ENCODE measurements at places on chromosomes 3 and 15.

GRCh38 chr15:57686657-57687056 is 19.9 kb upstream of the POLR2M start:
- no peak overlapping the region for H3K4me3 ChIP-seq
- DNase-seq, result no peak
- no peaks in the 10 kb centered on the region for H3K36me3 ChIP-seq
- no peaks in the 10 kb centered on the region for H3K4me1 ChIP-seq

- H3K36me3 ChIP-seq, result no peaks in the 10 kb centered on the region
- no peak overlapping the region for H3K27ac ChIP-seq
- no peak for DNase-seq
Measured at GRCh38 chr3:107979538-107979937, 111.3 kb downstream of the CD47 start.

GRCh38 chr15:40825661-40826422 is 2.7 kb downstream of the PPP1R14D start:
- no peaks in the 10 kb centered on the region for H3K27me3 ChIP-seq
- no peaks in the 10 kb centered on the region for H3K4me1 ChIP-seq
- no peak for DNase-seq
- H3K4me3 ChIP-seq, result no peak overlapping the region
- no peak overlapping the region for H3K27ac ChIP-seq

DNA sequence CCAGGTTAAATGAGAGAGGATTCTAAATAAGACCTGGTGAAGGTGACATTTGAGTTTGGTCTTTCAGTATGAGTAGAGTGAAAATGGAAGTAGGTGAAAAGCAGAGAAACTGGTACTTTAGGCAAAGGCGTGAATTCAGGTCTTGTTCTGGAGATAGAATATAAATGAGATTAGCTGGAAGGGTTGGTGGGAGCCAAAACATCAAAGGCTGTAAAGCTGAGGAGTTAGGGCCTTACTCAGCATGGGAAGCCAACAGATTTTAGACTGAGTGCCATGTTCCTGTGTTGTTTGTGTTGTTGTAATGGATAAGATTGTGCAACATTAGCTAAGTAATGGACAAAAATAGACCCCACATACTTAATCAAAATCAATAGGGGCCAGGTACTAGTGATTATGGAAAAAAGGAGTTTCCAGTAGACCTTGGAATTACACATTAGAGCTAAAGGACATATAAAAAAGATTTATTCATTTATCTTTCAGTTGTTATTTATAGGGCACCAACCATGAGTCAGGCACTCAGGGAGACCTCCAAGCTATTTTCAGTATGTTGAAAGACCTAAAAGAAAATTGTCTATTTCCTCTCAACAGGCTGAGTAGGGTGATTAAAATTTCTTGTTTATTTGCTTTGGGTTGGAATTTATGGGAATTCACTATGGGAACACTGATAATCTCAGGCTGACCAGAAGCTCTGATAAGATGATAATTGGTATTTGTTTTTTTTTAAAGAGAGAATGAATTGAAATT is 20.8 kb downstream of the ARL14 start:
- H3K27me3 ChIP-seq, result no peaks in the 10 kb centered on the region
- H3K4me3 ChIP-seq, result no peak overlapping the region
- H3K27ac ChIP-seq, result no peak overlapping the region
- no peaks in the 10 kb centered on the region for H3K36me3 ChIP-seq
- H3K4me1 ChIP-seq, result no peaks in the 10 kb centered on the region

DNA sequence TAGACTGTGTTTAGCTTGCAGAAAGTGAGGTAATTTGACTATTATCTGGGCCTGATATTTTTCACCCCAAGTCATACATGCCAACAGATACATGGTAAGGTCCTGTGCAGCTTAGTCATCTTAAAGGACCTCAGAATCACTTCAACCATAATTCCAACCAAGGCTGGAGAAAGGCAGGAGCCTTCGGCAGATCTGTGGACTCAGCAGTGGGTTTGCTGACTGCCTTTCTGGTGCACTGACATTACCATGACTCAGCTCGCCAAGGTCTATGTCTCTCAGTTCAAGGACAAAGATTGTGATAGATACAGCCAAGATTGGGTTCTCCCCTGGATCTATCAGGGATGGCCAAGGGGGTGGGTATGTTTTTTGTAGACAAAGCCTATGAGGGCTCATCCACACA is 32.7 kb downstream of the LYZL4 start:
- no peaks in the 10 kb centered on the region for H3K4me1 ChIP-seq
- no peak overlapping the region for H3K4me3 ChIP-seq
- H3K27ac ChIP-seq, result no peak overlapping the region
- DNase-seq, result no peak

DNA sequence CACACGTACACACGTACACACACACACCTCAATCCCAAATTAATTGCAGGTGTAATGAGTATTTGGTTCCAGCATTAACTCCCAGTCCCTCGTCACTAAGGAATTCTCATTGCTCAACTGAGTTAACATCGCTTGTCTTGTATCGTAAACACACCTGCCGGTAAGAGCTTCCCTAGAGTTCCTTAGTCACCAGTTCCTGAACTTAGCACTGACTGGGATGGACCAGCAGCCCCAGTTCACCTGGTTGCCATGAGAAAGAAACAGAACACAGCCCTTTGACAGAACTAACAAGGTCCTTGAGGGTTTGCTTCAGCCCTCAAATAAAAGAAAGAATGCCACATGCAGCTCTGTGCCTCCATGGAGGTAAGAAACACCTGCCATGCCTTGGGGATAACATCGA is 66.3 kb upstream of the SLCO3A1 start:
- H3K4me3 ChIP-seq, result no peak overlapping the region
- H3K27ac ChIP-seq, result no peak overlapping the region
- no peaks in the 10 kb centered on the region for H3K36me3 ChIP-seq
- peaks cover 50% of the 10 kb centered on the region for H3K4me1 ChIP-seq
- no peak for DNase-seq
- no peaks in the 10 kb centered on the region for H3K27me3 ChIP-seq

GRCh38 chr15:35078221-35078915 is 6.7 kb downstream of the NANOGP8 start:
- no peak overlapping the region for H3K4me3 ChIP-seq
- H3K36me3 ChIP-seq, result no peaks in the 10 kb centered on the region
- no peak overlapping the region for H3K27ac ChIP-seq
- no peak for DNase-seq
- no peaks in the 10 kb centered on the region for H3K4me1 ChIP-seq

GRCh38 chr3:11661827-11662226 is 18.1 kb upstream of the VGLL4 start:
- H3K27me3 ChIP-seq, result no peaks in the 10 kb centered on the region
- no peak overlapping the region for H3K27ac ChIP-seq
- H3K4me3 ChIP-seq, result no peak overlapping the region

DNA sequence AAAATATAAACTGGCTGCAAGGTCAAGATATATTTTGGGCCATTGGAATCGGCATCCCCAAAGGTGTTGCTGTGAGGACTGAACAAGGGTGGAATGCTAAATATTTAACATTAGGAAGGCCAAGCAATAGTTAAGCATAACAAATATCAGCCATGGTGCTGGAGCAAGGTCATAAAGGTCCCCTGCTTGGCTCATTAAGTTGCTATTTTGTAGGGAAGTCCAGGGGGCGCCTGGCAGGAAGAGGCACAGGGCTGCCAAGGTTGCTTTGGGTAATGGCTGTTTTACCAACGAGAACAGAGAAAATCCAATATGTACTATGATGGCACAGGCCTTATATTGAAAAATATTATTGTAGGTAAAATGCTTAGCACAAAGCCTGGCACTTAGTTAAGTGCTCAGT is 62.2 kb downstream of the SLC15A2 start:
- no peaks in the 10 kb centered on the region for H3K4me1 ChIP-seq
- no peaks in the 10 kb centered on the region for H3K27me3 ChIP-seq
- no peak for DNase-seq
- no peaks in the 10 kb centered on the region for H3K36me3 ChIP-seq
- H3K4me3 ChIP-seq, result no peak overlapping the region

- H3K36me3 ChIP-seq, result no peaks in the 10 kb centered on the region
- DNase-seq, result no peak
- no peak overlapping the region for H3K4me3 ChIP-seq
- no peak overlapping the region for H3K27ac ChIP-seq
- no peaks in the 10 kb centered on the region for H3K4me1 ChIP-seq
Measured at GRCh38 chr15:54345301-54345700, 367.1 kb downstream of the UNC13C start.

- H3K36me3 ChIP-seq, result no peaks in the 10 kb centered on the region
- no peak overlapping the region for H3K4me3 ChIP-seq
- DNase-seq, result no peak
- no peaks in the 10 kb centered on the region for H3K27me3 ChIP-seq
Measured at GRCh38 chr3:170760174-170760526, 109.8 kb downstream of the RPL22L1 start.

DNA sequence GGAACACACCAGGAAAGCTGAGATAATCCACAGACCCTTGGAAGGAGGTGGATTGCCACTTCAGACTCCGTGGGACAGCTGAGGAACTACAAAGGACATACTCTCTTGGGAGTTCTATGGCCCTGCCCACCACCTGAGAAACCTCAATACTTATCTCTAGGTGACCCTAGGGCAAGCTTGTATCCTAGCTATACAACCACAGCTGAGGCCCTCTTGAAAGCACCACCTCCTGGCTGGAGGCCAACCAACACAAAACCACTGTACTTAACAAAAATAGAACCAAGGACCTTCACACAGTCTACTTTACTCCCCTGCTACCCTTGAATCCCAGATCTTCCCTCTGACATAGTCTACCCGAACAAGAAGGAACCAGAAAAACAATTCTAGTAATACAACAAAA is 60.7 kb upstream of the TRIM42 start:
- H3K27ac ChIP-seq, result no peak overlapping the region
- no peaks in the 10 kb centered on the region for H3K36me3 ChIP-seq
- no peaks in the 10 kb centered on the region for H3K4me1 ChIP-seq
- no peak overlapping the region for H3K4me3 ChIP-seq
- H3K27me3 ChIP-seq, result no peaks in the 10 kb centered on the region

GRCh38 chr3:46008058-46008457 is 12.4 kb upstream of the FYCO1 start:
- no peaks in the 10 kb centered on the region for H3K36me3 ChIP-seq
- peaks cover 15% of the 10 kb centered on the region for H3K4me1 ChIP-seq
- no peak overlapping the region for H3K27ac ChIP-seq
- H3K4me3 ChIP-seq, result no peak overlapping the region
- no peaks in the 10 kb centered on the region for H3K27me3 ChIP-seq
- no peak for DNase-seq

DNA sequence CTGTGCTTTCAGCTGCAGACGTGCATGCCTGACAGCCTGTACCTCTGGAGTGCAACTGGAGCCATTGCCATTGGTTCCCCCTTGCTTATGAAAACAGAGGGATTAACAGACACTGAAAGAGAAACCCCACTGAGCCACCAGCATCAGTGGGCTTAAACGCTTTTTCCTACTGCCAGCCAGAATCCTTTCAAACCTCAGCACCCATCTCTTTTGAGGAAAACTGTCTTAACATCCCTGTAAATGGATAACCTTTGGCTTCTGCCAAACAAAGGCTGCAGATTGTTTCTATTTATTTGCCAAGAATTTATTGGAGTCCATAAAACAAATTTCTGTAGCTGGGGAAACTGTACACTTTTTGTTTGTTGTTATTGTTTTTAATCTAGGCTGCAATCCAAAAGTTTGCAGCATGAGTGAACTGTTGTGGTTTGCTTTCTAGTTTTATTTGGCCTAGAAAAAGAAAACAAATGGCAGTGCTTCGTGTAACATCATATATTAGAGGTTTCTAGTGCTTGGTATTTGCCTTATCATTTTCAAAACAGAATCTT is 369.2 kb upstream of the IL12A start:
- DNase-seq, result no peak
- H3K4me3 ChIP-seq, result no peak overlapping the region
- H3K27ac ChIP-seq, result no peak overlapping the region
- H3K36me3 ChIP-seq, result no peaks in the 10 kb centered on the region
- no peaks in the 10 kb centered on the region for H3K27me3 ChIP-seq
- no peaks in the 10 kb centered on the region for H3K4me1 ChIP-seq

GRCh38 chr3:101643861-101644613 is 32.9 kb downstream of the ZBTB11 start:
- no peak overlapping the region for H3K4me3 ChIP-seq
- peaks cover 16% of the 10 kb centered on the region for H3K36me3 ChIP-seq
- no peak for DNase-seq
- peaks cover 4% of the 10 kb centered on the region for H3K4me1 ChIP-seq
- H3K27me3 ChIP-seq, result no peaks in the 10 kb centered on the region

GRCh38 chr3:15667484-15667883 is 65.9 kb downstream of the BTD start:
- no peak overlapping the region for H3K27ac ChIP-seq
- no peak for DNase-seq
- no peaks in the 10 kb centered on the region for H3K27me3 ChIP-seq
- H3K4me1 ChIP-seq, result no peaks in the 10 kb centered on the region
- no peaks in the 10 kb centered on the region for H3K36me3 ChIP-seq
- no peak overlapping the region for H3K4me3 ChIP-seq

GRCh38 chr3:188581365-188581764 is 427.4 kb downstream of the LPP start:
- H3K4me3 ChIP-seq, result no peak overlapping the region
- H3K36me3 ChIP-seq, result no peaks in the 10 kb centered on the region
- DNase-seq, result no peak
- no peaks in the 10 kb centered on the region for H3K27me3 ChIP-seq

DNA sequence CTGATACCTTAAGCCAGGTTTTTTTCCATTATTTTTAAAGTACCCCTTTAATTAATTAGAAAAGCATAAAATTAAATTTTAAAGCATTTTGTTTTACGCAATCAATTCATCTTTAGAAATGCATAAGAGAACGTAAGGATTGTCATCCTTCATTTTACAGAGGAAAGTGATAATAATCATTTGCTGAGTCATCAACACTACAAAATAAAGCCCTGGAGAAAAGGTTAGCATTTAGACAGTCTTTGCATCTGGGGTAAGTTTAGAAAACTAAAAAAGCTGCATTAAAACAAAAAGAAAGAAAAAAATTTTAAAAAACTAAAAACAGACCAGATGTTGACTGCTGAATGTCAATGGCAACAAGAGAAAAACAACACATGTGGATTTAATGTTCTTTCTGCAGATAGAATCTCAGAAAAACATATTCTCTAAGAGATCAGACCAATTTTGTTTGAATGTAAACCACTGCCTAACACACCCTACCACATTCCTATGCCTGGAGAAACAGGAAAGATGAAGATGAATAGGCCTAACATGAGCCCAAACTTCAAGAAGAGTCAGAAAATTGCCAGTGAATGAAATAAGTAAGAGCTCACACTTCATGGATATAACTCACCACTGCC is 59.9 kb downstream of the SUCNR1 start:
- no peaks in the 10 kb centered on the region for H3K36me3 ChIP-seq
- no peaks in the 10 kb centered on the region for H3K4me1 ChIP-seq
- DNase-seq, result no peak
- no peak overlapping the region for H3K4me3 ChIP-seq

GRCh38 chr15:29844290-29844903 is 22.1 kb upstream of the TJP1 start:
- no peak for DNase-seq
- no peak overlapping the region for H3K4me3 ChIP-seq
- peak overlapping the region; percentile 82 for H3K27ac ChIP-seq
- H3K27me3 ChIP-seq, result no peaks in the 10 kb centered on the region
- peaks cover 26% of the 10 kb centered on the region for H3K4me1 ChIP-seq
- no peaks in the 10 kb centered on the region for H3K36me3 ChIP-seq

- DNase-seq, result no peak
- no peaks in the 10 kb centered on the region for H3K27me3 ChIP-seq
- no peaks in the 10 kb centered on the region for H3K4me1 ChIP-seq
Measured at GRCh38 chr3:127988770-127989557, 63.3 kb upstream of the SEC61A1 start.

All from esophagus squamous epithelium (tissue), 5 donors.